ENCODE measurements at places on chromosomes 1 and 21.

DNA sequence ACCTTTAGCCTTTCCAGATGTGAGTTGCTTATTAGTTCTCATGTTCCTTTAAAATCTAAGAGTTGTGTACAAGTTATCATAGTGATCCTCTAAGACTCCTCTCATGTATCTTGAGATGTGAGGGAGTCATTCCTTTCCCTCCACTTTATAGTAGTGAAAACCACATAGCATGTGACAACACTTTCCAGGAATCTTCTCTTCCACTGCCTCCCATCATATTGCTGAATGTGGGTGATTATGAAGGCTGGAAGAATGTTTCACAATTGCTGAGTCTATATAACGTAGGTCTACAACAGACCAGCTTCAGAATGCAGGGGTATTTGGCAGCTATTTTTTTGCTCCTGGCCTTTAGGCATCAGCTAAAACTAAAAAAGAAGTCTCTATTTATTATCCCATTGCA lies 44.7 kb upstream of the LRRC7 start:
- no peak for DNase-seq

GRCh38 chr1:72827278-72827677 lies 544.9 kb upstream of the NEGR1 start:
- no peak for DNase-seq

GRCh38 chr1:35611655-35612054 lies 29.7 kb downstream of the PSMB2 start:
- DNase-seq, result no peak

GRCh38 chr1:220410611-220411010 lies 117.3 kb upstream of the MARK1 start:
- DNase-seq, result no peak

- DNase-seq, result no peak
Measured at GRCh38 chr1:22282364-22282995, 139.6 kb upstream of the WNT4 start.

GRCh38 chr1:207404849-207405525 lies 49.1 kb upstream of the CR2 start:
- peak; percentile 28 for DNase-seq

GRCh38 chr1:111219557-111220286 lies 7.8 kb upstream of the CHI3L2 start:
- no peak for DNase-seq

DNA sequence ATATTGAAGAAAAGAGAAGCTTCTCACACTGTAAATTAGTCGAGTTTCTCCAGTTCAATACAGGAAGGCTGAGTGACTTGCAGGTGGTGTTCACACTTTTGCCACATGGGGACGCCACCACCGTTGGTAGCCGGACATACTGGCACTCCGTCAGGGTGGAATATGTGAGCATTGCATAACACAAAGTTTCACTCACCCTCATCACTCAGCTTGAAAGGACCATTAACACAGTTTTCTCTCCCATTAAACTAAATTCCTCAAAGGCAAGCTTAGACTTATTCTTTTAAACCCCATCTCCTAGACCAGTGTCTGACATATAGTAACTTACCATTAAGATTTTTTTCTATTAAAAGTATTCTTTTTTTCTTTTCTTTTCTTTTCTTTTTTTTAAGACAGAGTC lies 105.3 kb upstream of the SERBP1 start:
- no peak for DNase-seq

DNA sequence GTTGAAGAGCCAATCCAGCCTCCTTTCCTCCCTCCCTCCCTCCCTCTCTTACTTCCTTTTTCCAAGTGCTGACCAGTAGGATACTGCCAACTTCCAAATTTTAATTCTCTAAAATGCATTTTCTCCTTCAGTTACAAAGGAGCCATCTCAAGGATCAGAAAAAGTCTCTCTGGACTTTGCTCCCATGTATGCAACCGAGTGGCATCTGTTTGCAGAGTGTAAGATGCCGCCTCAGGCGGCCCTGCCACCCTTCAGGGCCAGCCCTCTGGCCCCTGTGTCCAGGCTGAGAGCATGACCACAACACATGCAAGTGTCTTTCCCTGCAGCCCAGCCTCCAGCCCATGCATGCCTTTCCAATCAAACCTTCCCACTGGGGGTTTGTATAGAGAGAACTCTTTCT lies 205.3 kb upstream of the RAB4A start:
- DNase-seq, result no peak

- DNase-seq, result no peak
Measured at GRCh38 chr21:18129526-18129925, 115.1 kb upstream of the CHODL start.

GRCh38 chr1:236692742-236693141 lies 6.4 kb downstream of the ACTN2 start:
- DNase-seq, result no peak

DNA sequence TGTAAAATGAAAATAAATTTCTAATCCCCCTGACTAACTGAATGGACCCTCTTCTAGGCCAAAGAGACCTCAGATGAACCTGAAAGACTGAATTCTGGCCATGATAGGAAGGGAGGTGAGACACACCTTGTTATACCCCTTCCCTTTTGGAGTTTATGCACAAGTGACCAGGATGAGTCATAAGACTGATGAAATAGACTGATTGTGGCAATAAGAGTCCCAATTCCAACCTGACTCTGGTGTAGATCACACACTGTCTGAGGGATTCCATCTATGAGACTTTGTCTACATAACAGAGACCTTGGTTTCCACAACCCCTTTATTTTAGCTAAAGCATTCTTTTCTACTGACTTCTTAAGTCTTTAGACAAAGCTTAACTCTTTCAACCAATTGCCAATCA lies 13.5 kb upstream of the OR2G2 start:
- DNase-seq, result no peak

GRCh38 chr1:109201123-109201703 lies 12.5 kb upstream of the SARS1 start:
- DNase-seq, result peak; percentile 7

All from NCI-H526 treated with DMSO at 0.1 percent for 48 hours (cell line).